ENCODE measurements at places on chromosomes 1 and 21.

DNA sequence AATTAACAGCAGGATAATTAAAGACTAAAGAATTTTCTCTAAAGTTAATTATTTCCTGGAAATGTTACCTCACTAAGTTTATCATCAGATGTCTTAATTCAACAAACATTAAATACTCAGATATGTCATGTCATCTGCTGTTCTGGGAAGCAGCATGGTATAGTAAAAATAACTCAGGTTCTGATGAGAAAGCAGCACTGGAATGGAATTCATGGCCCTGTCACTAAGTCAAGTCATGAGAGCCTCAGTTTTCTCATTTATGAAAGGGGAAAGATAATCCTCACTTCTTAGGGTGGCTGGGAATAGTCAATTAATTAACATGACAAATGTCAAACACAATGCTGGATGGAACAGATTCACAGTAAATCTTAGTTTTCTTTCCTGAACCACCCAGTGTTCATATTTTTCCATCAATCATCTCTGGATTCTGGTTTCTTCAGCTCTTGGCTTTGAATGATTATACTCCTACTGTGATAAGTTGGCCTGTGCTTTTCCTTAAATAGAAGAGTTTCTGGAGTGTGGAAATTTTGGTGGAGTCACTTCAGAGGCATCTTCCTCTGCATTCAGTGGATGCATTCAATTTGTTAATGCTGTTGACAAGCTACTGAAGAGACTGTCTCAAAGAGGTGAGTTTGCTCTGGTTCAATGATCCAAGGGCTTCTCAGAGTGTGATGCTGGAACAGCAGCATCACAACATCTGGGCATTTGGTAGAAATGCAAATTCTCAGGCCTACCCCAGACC lies 319.4 kb downstream of the KCNH1 start:
- DNase-seq, result no peak

- DNase-seq, result no peak
Observed at GRCh38 chr21:15804247-15805005, 74.6 kb downstream of the USP25 start.

DNA sequence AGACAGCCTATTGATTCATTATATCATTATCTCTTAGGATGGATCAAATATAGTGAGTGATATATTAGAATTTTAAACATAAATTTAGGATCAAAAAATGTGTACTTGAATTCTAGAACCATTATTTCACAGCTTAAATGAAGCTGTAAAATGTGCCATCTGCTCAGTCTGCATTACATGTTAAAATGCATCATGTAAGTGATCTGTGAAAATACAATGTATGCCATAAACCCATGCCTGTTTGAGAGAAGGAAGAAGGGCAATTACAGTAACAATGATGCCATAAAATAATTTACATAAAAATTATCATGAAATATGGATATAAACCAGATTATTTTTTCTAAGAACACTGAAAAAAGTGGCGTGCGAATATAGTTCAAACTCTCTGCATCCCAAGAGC lies 1066.0 kb upstream of the ADGRL4 start:
- no peak for DNase-seq

DNA sequence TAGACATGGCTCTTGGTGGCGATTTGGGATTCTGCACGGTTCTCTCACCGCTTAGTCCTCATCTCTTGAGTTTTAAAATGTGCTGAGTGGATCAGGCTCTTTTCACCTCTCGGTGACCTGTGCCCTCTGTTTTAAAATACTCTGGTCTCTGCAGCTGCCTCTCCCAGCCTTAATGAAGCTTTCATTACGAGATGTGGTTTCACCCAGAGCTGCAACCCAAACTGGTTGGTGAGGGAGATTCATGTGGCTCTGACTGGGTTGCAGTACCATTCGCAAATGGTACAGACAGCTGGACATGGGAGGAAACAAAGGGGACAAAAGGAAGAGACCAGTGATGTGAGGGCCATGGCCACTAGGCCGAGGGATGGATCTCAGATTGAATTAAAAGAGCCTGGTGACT lies 258.9 kb downstream of the ASTN1 start:
- DNase-seq, result no peak

- no peak for DNase-seq
Observed at GRCh38 chr1:230581446-230582079, 60.7 kb upstream of the COG2 start.

GRCh38 chr21:28590676-28591075 lies 402.0 kb downstream of the LTN1 start:
- no peak for DNase-seq

DNA sequence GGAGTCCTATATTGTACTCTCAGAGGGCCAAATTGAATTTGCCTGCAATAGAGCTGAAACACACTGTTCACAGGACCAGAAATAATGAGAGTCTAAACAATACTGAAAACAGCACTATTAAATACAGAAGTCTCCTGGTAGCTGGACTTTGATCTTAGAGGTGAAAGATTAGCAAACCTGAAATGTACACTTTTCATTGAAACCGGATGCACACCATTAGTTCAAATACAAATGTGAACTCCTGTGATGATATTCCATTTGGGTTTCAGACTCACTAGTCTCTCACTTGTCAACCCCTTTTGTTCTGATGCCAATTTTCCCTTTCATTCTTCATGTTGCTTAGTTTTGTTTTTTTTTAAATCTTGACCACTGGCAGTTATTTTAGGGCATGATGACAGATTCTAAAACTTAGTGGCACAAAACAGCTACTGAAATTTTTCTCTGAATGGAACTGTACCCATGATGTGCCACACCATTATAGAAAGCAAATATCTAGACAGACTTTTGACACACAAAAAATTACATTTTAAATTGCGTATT lies 5.9 kb upstream of the TNFSF4 start:
- no peak for DNase-seq

DNA sequence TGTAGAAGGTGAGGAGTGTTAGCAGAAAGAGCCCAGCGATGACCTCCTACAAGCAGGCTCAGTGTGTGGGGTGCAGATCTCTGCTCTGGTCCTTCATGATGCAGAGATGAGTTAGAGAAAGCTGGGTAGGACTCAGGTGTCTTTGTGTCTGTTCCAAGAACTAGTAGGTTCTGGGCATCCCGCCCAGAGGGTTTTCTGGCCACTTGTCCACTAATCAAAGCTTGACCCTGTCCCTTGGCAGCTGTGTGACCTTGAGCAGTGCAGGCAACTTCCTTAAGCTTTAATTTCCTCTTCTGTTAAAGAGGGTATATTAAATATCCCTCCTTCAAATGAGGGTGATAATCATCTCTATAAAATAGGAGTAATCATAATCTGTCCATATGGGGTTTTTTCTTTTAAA lies 54.7 kb upstream of the WNT4 start:
- no peak for DNase-seq

DNA sequence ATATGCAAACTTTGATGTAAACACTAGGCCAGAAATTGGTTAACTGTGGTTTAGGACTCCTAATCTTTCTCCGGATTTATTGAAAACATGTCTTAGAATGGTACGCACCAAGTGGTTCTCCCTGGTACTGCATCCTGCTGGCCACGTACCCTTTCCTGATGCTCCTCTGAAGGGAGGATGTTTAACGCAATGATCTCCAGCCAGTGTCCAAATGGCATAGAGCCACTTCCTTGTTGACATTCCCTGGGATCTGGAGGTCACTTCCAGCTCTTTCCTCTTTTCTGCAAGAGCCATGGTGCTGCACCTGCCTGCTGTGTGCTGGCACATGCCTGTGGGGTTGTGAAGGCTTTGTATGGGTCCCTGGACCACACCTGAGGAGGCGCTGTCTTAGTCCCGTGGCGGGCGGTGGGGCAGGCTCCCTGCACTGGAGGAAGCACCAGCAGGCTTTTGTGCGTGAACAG lies 53.9 kb downstream of the GALNT2 start:
- no peak for DNase-seq

- no peak for DNase-seq
Observed at GRCh38 chr1:205004351-205004750, 38.7 kb upstream of the CNTN2 start.

GRCh38 chr1:12424793-12425192 lies 193.2 kb downstream of the DHRS3 start:
- DNase-seq, result no peak

DNA sequence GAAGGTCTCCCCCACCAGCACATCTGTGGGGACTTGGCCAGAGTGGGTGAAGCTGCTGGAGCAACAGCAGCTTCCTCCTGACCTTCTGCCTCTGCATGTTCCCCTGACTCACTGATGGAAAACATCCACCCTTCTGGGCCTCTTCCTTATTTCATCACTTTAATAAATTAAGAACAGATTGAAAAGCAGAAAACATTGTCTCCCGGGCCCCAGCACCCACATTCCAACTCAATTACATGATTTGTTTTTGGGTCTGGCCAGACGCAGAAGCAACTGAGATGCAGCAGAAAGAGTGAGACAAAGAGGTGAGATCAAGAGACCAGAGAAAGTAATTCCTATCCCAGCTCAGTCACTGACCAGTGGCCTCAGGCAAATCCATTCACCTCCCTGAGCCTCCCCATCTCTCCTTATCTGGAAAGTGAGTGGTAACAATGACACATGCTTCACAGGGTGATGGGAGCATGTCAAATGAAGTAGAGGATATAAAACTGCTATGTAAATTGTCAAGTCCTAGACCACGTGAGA lies 157.1 kb downstream of the ELAVL4 start:
- DNase-seq, result no peak

DNA sequence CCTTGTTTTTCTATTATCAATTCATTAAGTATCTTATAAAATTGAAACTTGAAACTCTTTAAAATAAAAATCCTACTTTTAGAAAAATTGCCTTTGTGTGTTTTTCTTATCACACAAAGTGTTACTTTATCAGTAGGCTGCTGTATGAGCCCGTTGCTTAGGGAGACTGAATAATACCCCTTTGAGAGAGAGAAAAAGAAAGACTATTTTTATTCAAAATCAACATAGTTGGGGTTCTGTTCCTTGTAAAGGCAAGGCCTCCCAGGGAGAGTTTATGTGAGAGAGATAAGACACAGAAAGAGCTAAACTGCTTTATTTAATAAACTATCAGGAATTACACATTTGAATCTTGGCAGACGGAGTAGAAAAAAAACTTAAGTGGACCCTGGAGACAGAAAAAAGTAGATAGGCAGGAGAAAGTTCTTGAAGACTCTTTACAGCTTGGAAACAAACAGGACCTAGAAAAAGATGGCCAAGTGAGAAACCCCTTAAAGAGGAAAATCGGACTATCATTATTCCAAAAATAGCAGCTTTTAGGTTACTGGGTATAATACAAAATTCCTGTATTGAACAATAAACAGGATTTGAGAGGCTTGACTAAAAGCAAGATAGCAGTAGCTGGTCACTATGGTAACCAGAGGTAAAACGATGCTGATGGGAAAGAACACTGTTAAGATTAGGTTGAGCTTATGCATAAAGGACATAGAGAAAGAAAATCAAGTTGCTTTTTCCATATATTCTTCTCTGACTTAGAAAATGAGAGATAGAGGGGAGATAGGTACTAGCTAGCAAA lies 170.9 kb downstream of the LRRC7 start:
- DNase-seq, result no peak

DNA sequence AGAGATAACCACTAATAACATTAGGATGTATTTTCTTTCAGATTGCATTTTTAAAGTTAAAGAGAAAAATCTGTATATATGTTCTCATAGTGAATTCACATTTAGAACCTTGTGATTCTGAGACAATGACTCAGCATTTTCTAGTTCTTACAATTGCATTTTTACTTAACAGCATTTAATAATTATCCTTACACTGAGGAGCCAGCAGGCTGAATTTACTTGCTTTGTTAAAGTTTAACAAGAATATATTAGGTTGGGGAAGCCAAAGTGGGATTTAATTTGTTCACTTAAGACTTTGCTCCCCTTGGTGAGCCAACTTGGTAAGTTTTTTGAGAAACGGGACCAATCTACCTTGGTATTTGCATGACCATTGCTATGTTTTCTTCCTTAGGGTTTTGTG lies 4.5 kb downstream of the PATJ start:
- DNase-seq, result no peak

DNA sequence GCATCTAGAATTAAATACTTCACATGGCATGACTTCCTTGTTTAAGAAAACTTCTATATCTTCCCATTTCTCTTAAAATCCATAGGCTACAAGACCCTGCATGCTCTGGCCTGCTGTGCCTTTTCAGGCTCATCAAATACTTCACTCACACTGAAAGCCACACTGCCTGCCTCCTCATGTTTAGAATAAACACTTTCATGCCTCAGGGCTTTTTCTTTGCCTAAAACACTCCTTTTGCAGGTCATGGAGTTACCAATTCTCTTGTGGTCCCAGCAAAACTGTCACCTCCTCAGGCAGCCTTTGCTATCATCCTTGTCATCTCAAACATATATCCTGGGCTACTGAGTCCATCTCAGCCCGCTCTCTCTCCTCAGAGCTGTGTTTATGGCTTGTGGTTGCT lies 5.5 kb downstream of the SGIP1 start:
- no peak for DNase-seq

DNA sequence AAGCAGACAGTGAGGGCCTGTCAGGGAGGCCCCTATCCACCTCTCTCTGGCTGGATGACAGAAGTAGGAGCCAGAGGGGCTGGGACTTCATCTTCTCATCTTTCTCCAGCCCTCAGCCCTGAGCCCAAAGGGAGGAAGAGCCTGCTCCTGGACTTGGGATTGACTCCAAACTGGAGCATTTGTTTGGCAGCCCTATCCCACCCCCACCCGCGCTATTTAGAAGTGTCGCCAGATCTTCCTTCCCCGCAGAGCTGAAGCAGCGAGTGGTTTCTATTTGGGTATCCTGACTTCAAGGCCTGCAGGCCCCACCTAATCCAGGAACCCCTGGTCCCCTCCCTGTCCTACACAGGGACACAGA lies 9.6 kb downstream of the NES start:
- no peak for DNase-seq

GRCh38 chr1:155202731-155203515 lies 4.8 kb downstream of the THBS3 start:
- DNase-seq, result no peak

DNA sequence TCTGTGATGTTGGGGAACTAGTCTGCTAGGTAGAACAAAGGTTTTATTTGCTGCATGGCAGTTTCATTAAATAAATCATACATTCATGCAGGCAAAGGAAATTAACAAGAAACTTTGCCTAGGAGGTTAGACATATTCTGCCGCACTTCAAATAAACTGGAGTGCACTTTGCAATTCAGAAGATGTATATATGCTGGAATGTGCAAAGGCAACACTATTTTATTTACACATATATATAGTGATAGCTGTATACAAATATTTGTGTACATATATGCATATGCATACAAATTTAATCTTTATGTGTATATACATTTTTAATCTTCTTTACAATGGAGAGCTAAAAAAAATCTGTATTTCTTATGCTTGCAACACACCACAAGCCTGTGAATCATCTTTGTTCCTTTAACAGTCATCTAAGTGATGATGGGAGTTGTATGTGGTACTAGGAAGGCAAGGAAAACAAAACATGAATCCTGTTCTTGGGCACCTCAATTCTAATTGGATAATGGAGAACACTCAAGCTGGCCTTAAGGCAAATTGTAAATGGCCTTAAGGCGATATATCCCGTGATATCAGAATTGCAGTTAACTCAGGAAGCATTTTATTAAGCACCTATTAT lies 605.8 kb upstream of the CAMK1G start:
- no peak for DNase-seq

DNA sequence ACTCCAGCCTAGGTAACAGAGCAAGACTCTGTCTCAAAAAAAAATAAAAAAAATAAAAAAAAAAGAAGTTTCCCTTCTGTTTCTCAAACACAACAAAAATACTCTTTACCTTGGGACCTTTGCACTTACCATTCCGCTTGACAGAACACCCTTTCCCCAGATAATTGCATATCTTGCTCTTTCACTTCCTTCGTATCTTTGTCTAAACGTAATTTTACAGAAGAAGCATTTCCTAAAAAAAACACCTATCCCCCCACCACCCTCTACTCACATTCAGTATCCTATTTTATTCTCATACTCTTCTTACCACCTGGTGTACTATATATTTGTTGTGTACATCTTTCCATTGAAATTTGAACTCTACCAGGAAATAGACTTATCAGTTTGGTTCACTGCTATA lies 32.7 kb downstream of the ASH1L start:
- DNase-seq, result no peak

Data from thoracic aorta (tissue), 2 donors.